ENCODE measurements at places on chromosomes 2 and 18.

GRCh38 chr2:118049816-118050140 lies 35.9 kb upstream of the CCDC93 start:
- DNase-seq = no peak

DNA sequence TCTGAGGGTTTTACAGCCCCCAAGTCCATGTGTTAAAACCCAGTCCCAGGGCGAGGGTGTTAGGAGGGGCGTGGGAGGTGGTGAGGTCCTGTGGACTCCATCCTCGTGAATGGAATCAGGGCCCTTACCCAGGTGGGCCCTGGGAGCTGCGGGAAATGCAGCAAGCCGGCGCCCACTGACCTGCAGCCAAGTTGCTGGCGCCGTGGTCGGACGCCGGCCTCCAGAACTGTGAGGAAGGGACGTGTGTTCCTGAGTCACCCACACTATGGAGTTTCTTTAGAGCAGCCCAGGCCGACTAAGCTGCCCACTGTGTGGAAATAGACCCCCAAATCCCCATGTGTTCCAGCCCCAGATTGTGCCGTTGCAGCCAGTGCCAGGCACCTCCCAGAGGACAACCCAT lies 26.4 kb downstream of the CTDP1 start:
- DNase-seq = no peak

DNA sequence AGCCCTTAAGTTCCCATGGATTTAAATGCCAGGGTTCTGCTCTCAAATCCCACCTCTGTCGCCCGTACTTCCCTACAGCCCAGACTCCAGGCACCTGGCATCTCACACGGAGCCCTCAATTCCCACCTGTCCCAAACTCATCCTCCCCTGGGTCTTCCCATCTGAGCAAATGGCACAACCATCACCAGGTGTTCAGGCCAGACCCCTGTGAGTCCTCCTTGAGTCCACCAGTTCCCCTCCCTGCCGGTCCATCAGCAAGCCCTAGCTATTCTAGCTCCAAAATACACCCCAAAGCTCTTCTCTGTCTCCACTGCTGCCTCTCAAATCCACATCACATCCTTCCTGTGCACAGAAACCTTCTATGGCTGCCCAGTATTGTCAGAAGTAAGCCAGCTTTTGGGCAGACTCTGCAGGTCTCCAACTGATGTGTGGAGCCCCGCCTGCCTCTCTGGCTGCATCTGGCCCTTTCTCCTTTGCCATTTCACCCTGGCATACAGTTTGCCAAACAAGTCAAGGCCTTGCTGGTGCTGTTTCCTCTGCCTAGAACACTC lies 67.7 kb downstream of the DNMT3A start:
- DNase-seq = no peak

DNA sequence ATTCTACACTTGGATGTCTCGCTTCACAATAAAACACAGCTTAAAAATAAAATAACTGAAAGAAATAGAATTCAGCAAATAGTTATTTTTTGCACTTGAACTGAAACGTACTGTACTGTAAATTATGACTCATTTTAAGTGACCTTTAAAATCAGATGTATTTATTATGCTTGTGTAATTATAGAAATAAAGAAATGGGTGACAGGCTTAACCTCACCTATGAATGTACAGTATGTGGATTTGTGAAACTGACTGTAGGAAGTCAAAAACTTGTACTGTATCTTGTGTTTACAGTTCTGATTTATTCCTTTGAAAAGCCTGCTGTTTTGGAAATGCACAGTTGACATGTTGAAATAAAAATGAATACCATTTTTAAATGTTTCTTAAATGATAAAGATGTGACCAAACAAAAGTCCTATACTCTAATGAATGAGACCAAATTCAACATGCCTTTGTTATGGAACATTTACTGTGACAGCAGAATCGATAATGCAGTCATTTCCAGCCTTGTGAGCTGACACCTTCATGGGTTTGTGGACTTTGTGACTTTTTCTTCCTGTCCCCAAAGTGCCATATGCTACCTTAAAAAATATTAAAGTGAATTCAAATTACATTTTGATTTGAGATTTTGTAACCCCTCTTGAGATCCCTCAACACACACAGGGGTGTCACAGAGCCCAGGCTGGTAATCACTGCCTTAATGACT lies 32.7 kb downstream of the NEMP2 start:
- no peak for DNase-seq

DNA sequence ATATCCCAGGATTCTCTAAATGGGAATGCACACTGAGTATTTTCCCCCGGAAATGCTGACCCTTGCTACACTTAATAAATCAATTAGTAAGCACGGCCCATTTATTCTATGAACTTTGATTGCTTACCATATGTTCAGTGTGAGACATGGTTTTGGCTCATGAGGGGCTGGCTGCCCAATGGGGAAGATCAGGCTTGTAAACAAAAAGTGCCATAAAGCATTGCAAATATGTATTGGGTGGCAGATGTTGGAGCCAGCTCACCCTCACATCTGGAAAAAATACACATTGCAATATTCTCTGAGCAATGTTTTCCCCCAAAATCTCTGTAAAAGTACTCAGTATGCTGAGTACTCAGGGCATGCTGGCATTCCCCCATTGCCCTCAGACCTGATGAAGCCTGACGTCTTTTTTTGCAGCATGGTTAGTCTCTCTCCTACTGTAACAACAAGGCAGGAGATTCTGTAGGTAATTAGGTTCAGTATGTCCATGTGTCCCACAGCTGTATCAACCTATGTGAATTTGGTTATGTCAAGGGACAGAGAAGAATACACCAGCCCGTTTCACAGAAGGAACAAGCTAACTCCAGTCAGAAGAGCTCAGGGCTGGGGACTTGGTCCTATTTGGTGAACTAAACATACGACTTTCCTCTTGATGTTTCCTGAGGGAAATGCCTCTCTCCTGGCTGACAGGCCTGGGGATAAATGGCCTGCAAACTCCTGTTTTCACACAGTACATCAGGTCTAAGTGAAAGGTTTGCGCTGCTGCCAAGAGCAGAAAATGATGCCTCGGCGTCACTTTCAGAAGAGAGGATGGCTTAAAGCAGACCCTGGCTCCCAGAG lies 202.4 kb downstream of the INSIG2 start:
- no peak for DNase-seq

DNA sequence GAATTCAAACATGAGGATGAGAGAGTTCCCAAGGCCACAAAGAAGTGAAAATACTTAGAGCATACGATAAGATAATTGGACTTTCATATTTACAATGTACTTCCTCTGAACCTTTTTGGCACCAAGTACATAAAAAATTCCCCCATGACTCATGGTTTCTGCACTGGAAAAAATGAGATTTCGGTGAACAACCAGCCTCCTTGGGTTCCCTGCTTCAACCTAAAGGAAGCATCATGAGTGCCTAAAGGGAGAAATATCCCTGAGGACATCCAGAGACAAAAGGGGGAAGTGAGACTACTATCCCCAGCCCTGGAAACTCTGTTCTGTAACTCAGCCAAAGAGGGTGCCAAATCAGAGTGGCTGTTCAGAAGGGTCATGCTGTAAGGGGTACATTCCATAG lies 562.7 kb upstream of the SLC39A10 start:
- no peak for DNase-seq

All from HTR-8/SVneo (cell line).